ENCODE measurements at places on chromosomes 12 and 14.

- no peak for DNase-seq
These were observed 803 bp downstream of the STK38L start for GRCh38 chr12:27244689-27245488.

GRCh38 chr12:57342207-57342691 lies 88.6 kb downstream of the R3HDM2 start:
- no peak for DNase-seq

- DNase-seq = no peak
These were observed 3.2 kb downstream of the AJUBA start for GRCh38 chr14:22978981-22979671.

DNA sequence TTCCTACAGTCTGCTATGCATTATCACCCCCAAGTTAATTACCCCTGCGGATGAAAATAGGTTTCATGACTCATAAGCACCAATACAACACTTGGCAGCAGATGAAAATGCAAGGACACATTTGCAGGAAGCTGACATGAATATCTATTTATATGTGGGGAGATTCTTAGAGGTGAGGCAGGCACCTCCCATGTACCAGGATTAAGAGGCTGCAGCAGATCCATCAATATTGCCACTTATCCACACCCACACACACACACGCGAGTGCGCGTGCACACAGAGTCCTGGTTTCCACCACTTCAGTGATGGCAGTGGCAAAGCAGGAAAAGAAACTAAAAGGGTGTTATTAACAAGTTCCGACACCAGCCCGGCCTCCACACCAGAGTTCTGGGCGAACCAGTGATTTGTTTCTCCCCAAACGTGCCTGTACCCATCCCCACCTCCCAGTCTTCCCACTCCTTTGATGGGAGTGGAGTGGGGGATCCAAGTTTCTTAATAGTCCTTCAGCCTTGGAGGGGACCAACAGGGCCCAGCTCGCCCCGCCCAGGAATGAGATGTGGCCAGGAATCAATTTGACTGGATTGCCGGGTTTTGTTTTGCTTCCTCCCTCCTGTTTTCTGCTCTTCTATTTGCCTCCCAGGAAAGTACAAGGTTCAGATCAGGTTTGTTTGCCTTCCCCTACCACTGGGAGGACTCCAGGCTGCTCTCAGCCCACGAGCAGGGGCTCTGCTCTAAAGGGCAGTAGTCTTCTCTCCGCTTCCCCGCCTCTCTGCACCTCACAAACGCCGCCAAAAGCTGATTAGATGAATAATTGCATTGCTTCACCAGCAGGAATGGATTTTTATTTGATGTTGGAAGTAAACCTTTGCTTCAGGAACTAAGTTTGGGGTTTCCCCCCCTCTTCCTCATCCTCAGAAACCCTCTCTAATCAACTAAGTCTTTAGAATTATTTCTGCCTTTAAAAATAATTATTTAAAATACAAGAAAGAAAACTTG lies 5.2 kb downstream of the IRF2BPL start:
- no peak for DNase-seq

DNA sequence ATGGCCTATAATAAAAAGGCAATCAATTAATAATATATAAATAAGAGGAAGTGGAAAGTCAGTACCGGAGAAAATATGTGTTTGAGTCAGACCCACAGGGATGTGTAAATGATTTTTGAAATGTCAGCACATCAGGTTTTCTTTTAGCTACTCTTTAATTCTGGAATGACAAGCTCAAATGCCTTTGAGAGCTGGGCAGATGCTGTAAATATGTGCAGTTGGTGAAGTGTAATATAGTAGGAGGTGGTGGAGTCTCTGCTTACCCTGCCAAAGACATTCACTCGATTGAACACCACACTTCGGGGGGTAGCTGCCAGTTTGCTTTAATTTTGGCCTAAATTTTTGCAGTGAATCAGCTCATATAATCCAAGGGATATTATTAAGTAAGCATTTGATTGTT lies 93.0 kb downstream of the PLEKHA5 start:
- no peak for DNase-seq

DNA sequence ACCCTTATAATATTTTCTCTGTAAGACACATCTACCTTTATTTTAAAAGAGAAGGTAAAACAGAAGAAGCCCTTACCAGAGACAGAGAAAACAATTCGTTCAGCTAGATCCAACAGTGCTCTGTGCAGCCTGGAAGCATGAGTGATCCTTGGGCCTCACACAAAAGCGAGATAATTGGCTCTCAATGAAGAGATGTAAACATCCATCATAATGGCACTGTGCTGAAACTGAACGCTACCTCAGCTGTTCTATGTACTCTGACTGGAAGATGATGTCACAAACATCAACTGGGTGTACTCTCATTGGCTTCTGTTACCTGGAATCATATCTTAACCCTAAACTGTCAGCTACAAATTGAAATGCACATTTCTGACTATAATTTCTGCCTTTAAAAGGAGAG lies at the start of gene MGAT4C:
Gene MGAT4C (minus strand): TSS at position 229 of the 400 bp plus-strand sequence.
- no peak for DNase-seq

- DNase-seq = no peak
These were observed 59.5 kb downstream of the RFLNA start for GRCh38 chr12:124354400-124354799.

DNA sequence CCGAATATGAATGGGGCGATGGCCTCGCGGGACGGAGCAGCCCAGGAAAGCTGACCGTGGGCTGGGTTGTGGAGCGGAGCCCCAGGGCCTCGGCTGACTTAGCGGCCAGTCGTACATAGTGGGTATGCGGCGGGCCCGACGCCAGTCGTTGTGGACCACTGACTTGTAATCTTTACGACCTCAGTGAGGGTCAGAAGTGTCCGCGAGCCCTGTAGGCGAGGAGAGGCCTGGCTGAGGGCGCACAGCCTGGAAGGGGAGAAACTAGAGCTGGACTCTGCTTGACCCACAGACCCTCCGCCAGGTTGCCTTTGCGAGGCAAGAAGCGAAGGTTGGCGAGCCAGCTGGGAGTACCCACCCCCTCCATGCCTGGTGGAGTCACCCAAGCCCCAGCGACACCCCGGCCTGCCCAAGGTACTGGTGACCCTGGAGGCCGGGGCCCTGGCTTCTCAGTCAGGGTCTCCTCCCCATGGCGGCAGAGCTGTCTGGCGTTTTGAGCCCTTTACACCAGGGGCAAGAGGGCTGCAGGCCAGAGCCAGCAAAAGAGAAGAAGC lies 15.6 kb upstream of the DYNC1H1 start:
- no peak for DNase-seq

GRCh38 chr12:124909831-124910560 lies 4.5 kb downstream of the UBC start:
- DNase-seq = no peak

DNA sequence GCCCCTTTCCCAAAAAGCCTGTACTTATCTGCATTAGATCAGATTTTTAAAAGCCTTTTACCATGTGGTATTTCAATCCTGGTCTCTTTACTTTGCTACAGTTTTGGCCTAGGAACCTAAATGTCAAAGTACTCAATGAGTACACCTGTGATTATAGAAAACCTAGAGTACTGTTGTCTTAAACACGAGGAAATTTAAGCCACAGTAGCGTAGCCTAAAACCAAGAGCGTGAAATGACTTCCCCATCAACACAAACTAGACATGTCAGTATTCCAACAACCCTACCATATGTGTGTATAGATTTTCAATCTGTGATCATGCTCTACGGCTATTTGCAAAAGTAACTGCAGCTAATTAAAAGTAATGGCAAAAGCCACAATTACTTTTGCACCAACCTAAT lies 52.7 kb upstream of the OR5AU1 start:
- no peak for DNase-seq

DNA sequence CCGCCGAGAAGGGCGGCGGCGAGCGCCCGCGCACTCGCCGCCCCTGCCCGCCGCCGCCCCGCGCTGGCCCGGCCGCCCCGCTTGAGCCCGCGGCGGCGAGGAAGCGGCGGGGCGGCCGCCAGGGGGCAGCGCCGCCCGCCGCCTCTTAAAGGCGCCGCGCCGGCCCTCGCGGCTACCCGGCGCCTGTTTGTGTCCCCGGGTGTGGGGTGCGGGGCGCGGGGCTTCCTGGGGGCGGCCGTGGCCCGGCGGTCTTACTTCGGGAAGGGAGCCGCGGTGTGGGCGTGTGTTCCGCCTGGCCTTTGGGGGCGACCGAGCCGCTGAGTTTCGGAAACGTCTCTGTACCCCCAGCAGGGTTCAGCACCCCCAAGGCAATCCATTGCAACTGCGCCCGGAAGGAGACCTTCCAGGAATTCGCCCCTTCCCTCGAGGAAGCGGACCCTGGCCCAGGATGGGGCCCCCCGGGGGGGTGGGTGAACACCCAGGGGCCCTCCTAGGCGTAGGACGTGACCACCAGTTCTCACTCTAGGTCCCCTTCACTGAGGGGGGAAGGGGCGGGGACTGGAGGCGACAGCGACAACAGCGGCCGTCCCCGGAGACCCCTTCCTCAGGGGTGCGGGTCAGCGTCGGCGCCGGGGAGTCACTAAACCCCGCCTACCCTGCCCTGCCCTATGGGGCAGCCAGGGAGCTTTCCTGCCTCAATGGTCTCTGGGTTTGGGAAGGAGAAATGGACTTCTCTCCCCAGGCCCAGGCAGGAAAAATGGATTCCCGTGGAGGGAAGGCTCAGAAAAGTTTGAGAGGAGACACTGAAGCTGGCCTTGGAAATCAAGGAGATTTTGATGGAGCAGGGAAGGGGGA lies at the start of gene ITPK1:
Gene ITPK1 (minus strand): TSS at position 105 of the 855 bp plus-strand sequence. CDS start 762 bp downstream, outside the sequence.
- DNase-seq = peak; percentile 61

GRCh38 chr14:65169351-65169750 lies 67.0 kb upstream of the MAX start:
- DNase-seq = no peak

- no peak for DNase-seq
These were observed 17.8 kb upstream of the GAS2L3 start for GRCh38 chr12:100555722-100556121.

DNA sequence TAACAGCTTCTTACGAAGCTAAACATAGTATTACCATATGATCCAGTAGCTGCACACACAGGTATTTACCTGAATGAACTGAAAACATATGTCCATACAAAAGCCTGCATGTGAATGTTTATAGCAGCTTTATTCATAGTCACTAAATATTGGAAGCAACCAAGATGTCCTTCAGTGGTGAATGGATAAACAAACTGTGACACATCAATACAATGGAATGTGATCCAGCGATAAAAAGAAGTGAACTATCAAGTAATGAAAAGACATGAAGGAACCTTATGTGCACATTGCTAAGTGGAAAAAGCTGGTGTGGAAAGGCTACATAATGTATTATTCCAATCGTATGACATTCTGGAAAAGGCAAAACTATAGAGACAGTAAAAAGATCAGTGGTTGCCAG lies 38.1 kb upstream of the JDP2 start:
- no peak for DNase-seq

GRCh38 chr14:94575730-94576585 lies 5.3 kb upstream of the SERPINA5 start:
- DNase-seq = peak; percentile 35
